ENCODE measurements at places on chromosomes 7 and 10. TPM values are rescaled to one million over a fixed set of nuclear protein-coding genes. Genes with fewer than 3 reads are reported as not detected.

Gene FOXI2
- total RNA-seq: not detected

Gene CHST12
- 5.1 TPM for total RNA-seq

DNA sequence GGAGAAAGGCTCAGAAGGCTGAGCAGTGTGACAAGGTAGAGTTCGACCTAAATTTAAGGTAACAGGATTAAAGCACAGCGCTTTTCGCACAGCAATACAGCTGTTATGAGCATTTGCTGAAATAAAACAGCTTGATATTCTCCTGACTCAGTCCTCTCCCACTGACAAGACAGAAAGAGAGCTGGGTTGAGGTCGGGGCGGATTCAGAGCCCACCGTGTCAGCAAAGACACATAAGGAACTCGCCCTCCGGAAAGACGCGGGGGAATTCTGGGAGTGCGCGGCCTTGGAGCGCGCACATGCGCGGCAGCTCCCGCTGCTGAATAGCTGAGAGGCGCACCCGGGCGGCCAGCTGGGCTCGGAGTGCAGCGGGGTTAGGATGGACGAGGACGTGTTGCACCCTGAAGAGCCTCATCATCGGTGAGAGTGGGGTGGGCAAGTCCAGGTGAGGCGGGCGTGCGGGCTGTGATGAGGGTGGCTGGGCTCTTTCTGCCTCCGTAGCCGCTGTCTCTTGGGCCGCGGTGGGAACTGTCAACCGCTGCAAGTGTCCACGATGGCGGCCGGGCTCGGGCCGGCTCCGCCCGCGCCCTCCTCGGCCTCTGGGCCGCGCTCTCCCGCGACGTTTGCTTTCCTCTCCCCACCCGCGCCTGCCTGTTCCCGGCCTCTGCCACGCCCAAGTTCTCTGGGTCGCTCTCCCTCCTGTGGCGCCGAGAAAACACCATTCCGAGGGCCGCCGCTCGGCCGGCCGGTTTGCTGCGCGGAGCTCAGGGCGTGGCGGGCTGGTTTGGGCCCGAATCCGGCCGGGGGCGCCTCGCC is 120.6 kb downstream of the LYZL1 start:
- peak overlapping the region; percentile 100 for H3K4me3 ChIP-seq
- peaks cover 7% of the 10 kb centered on the region for H3K36me3 ChIP-seq
- H3K4me1 ChIP-seq: peaks cover 24% of the 10 kb centered on the region
- peak overlapping the region; percentile 97 for H3K27ac ChIP-seq
- DNase-seq: peak; percentile 54

- no peaks in the 10 kb centered on the region for H3K4me1 ChIP-seq
- H3K36me3 ChIP-seq: no peaks in the 10 kb centered on the region
- no peak overlapping the region for H3K27ac ChIP-seq
- no peak for DNase-seq
- H3K4me3 ChIP-seq: no peak overlapping the region
These were observed 3.4 kb upstream of the SLC18A2 start for GRCh38 chr10:117237401-117237991.

DNA sequence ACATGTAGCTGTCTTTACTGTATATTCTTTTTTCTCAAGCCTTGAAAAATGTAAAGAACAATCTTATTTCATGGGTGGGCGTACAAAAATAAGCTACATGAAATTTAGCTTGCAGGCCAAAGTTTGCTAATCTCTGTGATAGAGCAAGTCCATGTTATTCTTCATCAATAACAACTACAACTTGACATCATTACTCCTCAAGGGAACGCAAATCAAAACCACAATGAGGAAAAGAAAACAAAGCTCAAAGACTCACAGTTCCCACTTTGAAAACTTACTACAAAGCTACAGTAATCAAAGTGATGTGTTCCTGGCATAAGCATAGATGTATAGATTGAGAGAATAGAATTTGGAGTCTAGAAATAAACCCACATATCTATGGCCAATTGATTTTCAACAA is 62.5 kb downstream of the GNA12 start:
- DNase-seq: no peak
- H3K4me3 ChIP-seq: peak overlapping the region; percentile 29
- peaks cover 8% of the 10 kb centered on the region for H3K36me3 ChIP-seq
- no peaks in the 10 kb centered on the region for H3K27me3 ChIP-seq
- H3K27ac ChIP-seq: peak overlapping the region; percentile 98
- H3K4me1 ChIP-seq: peaks cover 60% of the 10 kb centered on the region
